Bronchial smooth muscle cell (primary cell): ENCODE measurements at places on chromosomes 7 and 10. TPM values are rescaled to one million over a fixed set of nuclear protein-coding genes. Genes with fewer than 3 reads are reported as not detected.

CLRN3 gene
- total RNA-seq = not detected in 2 replicates

LRRD1 gene
- total RNA-seq = under 0.01 TPM in 1 of 2 replicates, not detected in the other

TMEM176B gene
- 0.09 TPM in 1 of 2 replicates, not detected in the other for total RNA-seq

TMEM130 gene
- 0.69 and 1.3 TPM in 2 replicates for total RNA-seq

HOXA6 gene
- total RNA-seq = 0.09 and 0.16 TPM in 2 replicates

LRRC17 gene
- 311 and 381 TPM in 2 replicates for total RNA-seq

MRPS17 gene
- 15.5 and 16.9 TPM in 2 replicates for total RNA-seq

EVX1 gene
- not detected in 2 replicates for total RNA-seq

HMX2 gene
- not detected in 2 replicates for total RNA-seq

C10orf53 gene
- total RNA-seq = not detected in 2 replicates

NCF1 gene
- under 0.01 TPM in 1 of 2 replicates, not detected in the other for total RNA-seq

CRPPA gene
- 0.60 and 0.95 TPM in 2 replicates for total RNA-seq

C10orf62 gene
- not detected in 2 replicates for total RNA-seq

WNT16 gene
- total RNA-seq = 0.09 and 0.32 TPM in 2 replicates

PLEKHA1 gene
- total RNA-seq = 8.8 and 9.0 TPM in 2 replicates

HKDC1 gene
- total RNA-seq = under 0.01 and 0.77 TPM in 2 replicates

C10orf105 gene
- total RNA-seq = under 0.01 and 0.09 TPM in 2 replicates

SPDYE5 gene
- total RNA-seq = not detected in 2 replicates
